ENCODE measurements at places on chromosomes 5 and 9. TPM values are rescaled to one million over a fixed set of nuclear protein-coding genes. Genes with fewer than 3 reads are reported as not detected.
A peak's percentile ranks its signal among the peaks of the same experiment; 100 is the strongest.

- DNase-seq, result no peak
Observed at GRCh38 chr5:80326468-80326867, 6.7 kb downstream of the SPZ1 start.

- no peak for DNase-seq
Observed at GRCh38 chr5:147675168-147675567, 107.4 kb downstream of the JAKMIP2 start.

DNA sequence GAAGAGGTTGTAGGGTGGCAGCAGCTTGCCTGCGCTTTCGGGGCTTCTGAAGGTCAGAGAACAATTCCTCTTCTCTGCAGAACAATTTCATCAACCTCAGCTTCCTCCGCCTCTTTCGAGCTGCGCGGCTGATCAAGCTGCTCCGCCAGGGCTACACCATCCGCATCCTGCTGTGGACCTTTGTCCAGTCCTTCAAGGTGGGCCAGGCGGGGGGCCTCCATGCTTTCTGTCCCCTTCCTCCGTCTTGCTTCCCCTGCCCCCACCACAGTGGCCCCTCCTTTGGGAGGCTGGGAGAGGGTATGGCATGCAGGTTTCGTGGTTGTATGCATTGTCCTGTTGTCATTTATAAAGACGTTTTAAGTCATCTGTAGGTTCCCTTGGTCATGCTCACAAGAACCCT lies 195.8 kb downstream of the CACNA1B start:
- DNase-seq, result no peak

DNA sequence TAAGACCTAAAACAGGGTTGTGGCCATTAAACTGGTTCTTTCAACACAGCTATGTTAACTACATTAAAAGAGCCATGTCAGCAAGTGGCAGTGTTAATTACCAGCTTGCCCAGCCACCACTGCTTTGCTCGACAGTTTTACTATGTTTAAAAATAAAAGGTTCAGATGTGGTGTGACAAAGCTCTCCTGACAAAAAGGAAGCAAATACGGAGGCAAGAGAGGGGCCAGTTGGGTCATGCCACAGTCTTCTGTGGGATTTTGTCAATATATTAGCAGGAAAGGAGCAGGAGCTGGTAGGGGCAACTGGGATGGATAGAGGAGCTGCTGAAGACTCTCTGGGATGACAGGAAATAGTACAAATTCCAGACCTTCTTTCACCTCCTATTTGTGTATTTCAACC lies 113.5 kb upstream of the PCA3 start:
- no peak for DNase-seq

DNA sequence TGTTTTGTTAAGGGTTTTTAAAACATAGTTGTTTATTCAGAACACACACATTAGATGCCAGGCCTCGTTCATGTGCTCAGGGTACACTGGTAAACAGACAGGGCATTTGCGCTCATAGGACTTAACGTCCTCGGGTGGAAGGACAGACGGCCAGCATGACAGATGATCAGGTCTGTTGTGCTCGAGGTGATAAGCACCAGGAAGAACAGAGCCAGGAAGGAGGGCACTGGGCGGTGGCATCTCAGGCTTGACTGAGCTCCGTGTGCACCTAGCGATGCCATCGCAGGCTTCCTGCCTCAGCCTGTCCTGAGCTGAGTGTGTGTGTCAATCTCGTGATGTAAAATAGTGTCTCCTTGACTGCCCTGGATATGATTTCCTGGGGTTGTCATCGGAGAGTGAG lies 96.5 kb downstream of the EHMT1 start:
- no peak for DNase-seq

- no peak for DNase-seq
Observed at GRCh38 chr5:17910318-17910717, 276.1 kb downstream of the TAF11L14 start.

- DNase-seq, result no peak
Observed at GRCh38 chr9:17799369-17799768, 220.5 kb downstream of the SH3GL2 start.

- no peak for DNase-seq
Observed at GRCh38 chr9:1411826-1412225, 361.7 kb downstream of the DMRT2 start.

DNA sequence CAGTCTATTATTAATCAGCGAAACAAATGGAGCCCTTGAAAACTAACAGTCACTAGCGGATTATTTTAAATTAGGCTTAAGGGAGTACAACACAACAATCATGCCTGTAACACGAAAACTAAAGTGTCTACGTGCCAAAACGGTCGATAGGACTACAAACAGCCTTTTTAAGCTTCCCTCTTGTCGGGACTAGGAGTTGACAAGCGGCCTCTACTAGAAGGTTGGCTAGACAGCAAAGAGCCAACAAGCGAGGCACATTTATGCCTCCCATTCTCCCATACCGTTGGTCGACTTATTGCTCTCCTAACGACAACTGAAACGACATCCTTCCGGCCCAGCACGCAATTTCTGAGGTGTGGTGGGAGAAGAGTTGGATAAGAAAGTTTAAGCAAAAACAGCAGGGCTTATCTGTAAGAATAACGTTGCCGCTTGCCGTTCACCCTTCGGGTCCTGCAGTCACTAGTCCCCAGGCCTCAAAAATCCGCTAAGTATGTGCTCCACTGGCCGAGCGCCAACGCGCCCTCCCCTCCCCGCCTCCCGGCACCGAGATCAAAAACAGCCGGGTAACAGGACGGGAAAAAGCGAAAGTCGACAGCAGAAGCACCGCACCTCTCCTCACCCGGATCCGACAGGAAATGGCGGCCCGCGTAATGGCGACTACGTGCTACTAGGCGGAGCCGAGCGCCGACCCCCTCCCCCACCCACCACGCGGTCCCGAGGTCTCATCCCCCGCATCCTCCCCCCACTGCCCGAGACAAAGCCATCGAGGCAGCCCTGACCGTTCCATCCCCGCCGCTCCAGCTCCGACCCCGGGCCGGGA lies 813 bp downstream of the HNRNPK start:
- DNase-seq, result peak; percentile 92

- DNase-seq, result no peak
Observed at GRCh38 chr9:36018891-36019720, 17.6 kb upstream of the RECK start.

DNA sequence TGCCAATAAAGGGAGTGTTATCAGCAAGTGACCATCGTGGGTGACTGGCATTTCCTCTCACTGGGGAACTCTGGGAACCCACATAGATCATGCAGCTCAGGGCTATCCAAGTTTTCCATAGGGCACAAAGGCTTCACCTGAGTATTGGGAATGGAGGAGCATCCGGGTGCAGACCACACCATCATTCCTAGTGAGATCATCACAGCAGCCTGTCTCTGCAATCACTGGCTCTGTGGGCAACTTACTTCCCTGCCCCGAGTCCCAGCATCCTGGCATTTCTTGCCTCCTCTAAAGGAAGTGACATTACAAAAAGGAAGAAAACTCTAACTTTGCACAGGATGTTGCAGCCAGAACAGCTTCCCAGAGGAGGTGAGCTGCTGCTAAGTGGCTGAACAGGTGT lies 80.6 kb upstream of the SHB start:
- DNase-seq, result no peak

GRCh38 chr9:79939819-79940218 lies 368.1 kb downstream of the TLE4 start:
- no peak for DNase-seq

GRCh38 chr5:16883176-16883575 lies 52.9 kb downstream of the MYO10 start:
- DNase-seq, result no peak

DNA sequence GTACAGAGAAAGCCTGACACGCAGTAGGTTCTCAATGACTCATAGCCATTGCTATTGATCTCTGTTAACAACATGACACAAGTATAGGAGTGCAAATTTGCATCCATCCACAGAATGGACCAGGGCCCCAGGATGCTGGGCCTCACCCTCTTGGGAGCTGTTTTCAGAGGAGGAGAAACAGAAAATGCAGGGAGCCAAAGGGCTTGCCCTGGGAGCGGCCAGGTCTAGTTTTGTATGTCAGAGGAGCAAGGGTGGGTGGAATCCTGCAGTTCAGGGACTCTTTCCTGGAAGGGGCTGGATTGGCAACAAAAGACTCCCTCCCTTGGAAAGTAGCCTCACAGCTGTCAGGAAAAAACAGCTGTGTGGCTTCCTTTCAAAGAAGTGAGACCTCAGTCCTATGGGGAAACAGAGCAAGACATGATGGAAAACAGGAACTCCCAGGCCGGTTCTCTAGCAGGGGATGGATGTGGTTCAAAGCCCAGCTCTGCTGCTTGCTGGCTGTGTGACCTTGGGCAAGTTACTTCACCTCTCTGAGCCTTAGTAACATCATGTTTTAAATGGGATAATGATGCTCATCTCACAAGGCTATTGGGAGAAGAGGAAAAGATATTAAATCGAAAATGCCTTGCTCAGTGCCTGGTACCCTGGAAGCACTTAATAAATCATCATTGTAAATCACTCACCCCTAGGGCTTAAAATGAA lies 50.5 kb upstream of the SH3PXD2B start:
- DNase-seq, result no peak

DNA sequence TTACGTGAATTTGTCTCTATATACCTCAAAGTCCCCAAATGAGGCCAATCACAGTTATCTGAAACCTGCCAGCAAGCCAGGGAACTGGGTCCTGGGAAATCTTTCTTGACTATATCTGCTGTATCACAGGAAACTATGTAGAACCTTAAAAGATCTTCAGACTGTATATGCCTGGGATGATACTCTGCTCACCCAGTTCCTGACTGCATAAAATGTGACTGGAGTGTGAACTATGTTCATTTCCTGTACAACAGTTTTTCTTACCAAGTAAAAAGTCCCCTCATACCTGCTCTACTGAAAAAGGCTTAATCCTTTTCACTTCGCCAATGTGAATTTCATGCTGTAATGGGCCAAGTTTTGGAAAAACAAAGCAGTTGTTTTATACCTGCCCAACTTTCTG lies 162.9 kb downstream of the ELAVL2 start:
- no peak for DNase-seq

- DNase-seq, result no peak
Observed at GRCh38 chr9:89023740-89024139, 32.5 kb downstream of the S1PR3 start.

GRCh38 chr5:133290669-133291240 lies 238.9 kb downstream of the HSPA4 start:
- DNase-seq, result no peak

DNA sequence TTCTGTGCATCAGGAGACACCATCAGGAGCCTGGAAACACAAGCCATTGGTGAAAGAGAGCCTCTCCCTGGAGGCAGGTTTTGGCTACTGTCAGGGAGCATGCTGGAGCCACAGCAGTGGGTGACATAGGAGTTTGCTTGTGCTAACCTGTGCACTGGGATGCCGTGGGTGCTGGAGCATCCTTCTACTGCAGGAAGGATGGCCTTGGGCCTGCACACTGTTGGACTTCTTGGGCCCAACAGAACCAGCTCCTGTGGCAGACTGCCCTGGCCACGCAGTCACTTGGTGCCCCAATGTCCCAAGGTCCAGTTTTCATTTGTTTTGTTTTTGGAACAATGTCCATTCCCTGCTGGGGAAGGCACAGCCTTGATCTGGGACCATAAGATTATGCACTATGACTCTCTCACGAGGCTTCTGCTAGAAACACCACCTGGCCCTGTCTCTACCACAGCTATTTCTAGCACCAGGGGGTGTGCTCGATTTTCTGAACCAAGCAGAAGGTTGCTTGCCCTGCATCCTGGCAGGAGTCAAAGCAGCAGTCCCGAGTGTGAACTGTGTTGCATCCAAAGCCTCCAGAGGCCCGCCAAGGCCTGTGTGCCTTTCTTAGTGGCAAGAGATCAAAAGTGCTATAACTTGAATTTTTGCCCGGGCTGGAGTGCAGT lies 5.5 kb upstream of the LTC4S start:
- no peak for DNase-seq

- DNase-seq, result no peak
Observed at GRCh38 chr9:98451576-98451975, 196.1 kb upstream of the TBC1D2 start.

DNA sequence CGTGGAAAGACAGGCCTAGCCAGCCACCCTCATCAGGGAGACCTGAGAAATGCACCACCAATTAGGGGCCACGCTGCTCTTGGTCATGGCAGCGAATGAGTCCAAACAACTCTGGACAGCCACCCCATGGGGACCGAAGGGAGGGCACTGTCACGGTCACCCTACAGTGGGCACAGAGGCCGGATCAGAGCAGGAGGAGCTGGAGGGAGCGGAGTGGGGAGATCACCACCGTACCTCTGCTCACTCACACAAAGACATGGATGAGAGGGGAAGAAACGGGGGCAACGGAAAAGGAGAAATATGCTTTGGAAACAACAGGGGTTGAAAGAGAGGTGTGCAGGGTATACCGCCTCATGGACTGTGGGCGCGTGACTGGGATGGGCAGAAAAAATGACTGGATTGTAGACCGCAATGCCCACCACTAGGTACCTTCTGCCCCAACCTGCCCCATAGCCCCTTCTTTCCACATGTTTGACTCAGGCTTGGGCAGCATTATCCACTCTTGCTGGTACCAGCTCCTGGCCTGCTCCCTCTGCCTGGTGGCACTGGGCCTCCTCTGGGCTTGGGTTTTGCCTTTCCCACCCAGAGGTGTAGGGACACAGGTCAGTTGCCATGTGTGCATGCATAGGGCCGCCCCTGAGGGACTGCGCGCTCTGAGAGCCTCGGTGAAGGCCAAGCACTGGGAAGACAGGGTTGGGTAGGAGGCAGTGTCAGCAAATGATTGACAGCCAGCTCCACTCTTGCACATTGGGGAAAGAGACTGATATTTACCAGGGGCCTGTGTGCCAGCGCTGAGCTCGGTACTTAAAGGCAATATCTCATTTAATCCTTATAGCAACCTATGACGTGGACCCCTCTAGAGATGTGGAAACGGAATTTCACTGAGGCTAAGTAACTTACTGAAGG lies 76.6 kb downstream of the CRB2 start:
- DNase-seq, result no peak

DNA sequence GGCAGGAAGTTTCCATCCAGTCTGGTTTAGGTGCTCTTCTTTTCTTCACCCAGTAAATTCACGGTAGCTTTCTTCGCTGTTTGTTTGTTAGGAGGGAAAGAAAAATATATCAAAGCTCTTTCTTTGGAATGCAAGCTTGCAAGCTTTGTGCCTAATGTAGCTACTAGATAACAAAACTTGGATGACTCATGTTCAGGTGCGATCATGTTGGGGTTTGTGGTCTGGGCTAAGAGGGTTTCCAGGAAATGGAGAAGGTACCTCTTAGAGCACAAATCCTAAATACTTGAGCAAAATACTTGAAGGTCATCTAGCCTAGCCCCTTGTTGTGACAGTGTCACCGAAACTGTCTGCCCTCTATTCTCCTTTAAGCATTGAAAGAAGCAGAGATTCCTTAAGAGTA lies 17.7 kb downstream of the SRP19 start:
- peak; percentile 84 for DNase-seq

The CSF2 gene
- total RNA-seq, result 64.1 TPM

The CERCAM gene
- total RNA-seq, result 3.5 TPM

The SCAI gene
- 9.6 TPM for total RNA-seq

The SLC44A1 gene
- total RNA-seq, result 8.3 TPM

The CDH18 gene
- not detected for total RNA-seq

The CDKN2B-AS1 gene
- 0.41 TPM for total RNA-seq

The SOHLH1 gene
- total RNA-seq, result not detected

The TXNDC8 gene
- not detected for total RNA-seq

The ATG10 gene
- total RNA-seq, result 12.0 TPM

The TAS2R1 gene
- not detected for total RNA-seq

The SLC25A2 gene
- 0.25 TPM for total RNA-seq

The FAM240B gene
- total RNA-seq, result not detected

The MRNIP gene
- total RNA-seq, result 19.8 TPM

The SV2C gene
- 0.07 TPM for total RNA-seq

The SETD9 gene
- 9.3 TPM for total RNA-seq

The SAPCD2 gene
- total RNA-seq, result 13.5 TPM

The PLCXD3 gene
- not detected for total RNA-seq
